Suprapubic skin (tissue), 4 donors: ENCODE measurements at places on chromosomes 11 and 22. TPM values are rescaled to one million over a fixed set of nuclear protein-coding genes. Genes with fewer than 3 reads are reported as not detected.

DNA sequence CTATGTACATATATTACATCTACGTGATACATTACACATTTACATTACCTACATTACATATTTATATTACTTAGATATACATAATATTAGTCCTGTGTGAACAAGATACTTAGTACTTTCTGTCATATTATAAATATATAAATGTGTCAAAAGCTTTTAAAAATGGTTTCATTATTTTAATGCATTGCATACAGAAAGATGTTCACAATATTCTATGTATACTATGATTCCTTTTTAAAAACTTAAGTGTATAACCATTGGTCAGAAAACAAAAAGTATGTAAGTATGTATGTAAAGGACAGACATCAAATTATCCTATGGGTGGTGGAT lies 647 bp upstream of the ZW10 start:
- no peaks in the 10 kb centered on the region for H3K36me3 ChIP-seq
- H3K4me3 ChIP-seq = peak overlapping the region; percentile 88
- H3K27ac ChIP-seq = no peak overlapping the region
- H3K4me1 ChIP-seq = peaks cover 31% of the 10 kb centered on the region

DNA sequence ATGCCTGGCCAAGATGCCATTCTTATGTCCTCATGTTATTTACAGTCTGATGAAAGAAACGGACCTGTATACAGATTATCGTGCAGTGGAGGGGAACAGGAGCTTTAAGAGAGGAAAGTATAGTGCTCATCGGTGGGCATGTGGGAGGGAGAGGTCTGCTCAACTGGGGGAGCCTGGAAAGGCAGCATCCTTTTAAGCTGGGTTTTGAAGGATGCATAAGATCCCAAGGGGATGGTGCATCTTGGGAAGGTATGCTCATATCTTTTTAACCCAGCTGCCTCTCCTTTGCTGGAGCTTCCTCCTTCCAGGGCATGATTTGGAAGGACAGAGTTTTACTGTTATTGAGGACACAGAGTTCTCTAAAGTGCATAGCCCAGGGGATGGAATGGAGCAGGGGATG lies 34.8 kb downstream of the MIAT start:
- H3K36me3 ChIP-seq = peaks cover 18% of the 10 kb centered on the region
- H3K27me3 ChIP-seq = no peaks in the 10 kb centered on the region
- no peaks in the 10 kb centered on the region for H3K4me1 ChIP-seq
- DNase-seq = no peak
- no peak overlapping the region for H3K4me3 ChIP-seq

P2RY2 gene
- total RNA-seq = 5.5 TPM

KIAA1671 gene
- total RNA-seq = 114 TPM
